ENCODE measurements at places on chromosomes 6 and 20.

- DNase-seq, result no peak
Observed at GRCh38 chr6:72931325-72931887, 293.9 kb downstream of the KHDC1L start.

DNA sequence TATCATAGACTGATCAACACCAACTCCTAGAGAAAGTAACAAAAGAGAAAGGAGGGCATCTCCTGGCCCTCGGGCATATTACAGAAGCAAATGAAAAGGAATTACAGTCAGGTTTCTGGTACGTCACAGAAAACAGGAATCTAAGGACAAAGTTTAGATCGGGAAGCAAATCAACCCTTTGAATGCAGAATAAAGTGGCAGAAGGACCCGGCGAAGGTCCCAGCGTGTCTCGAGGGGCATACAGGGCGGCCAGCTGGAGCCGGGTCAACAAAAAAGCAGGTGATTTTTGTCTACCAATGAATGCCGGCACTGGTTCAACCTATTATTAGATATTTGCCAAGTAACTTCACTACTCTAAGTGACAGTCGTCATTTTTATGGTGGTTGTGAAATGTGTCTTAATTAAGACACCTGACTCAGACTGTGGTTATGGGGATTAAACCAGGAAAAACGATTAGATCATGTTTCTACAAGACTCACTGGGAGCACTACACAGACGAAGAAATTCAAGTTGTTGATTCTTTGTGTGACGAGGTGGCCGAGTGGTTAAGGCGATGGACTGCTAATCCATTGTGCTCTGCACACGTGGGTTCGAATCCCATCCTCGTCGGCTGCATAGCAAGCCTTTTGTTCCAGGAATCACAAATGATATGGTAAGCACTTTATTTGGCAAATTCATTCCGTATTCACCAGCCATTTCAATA, 12.4 kb upstream of the ZSCAN9 start:
- DNase-seq, result no peak

- DNase-seq, result no peak
Observed at GRCh38 chr6:30903236-30903635, 4.8 kb upstream of the GTF2H4 start.

DNA sequence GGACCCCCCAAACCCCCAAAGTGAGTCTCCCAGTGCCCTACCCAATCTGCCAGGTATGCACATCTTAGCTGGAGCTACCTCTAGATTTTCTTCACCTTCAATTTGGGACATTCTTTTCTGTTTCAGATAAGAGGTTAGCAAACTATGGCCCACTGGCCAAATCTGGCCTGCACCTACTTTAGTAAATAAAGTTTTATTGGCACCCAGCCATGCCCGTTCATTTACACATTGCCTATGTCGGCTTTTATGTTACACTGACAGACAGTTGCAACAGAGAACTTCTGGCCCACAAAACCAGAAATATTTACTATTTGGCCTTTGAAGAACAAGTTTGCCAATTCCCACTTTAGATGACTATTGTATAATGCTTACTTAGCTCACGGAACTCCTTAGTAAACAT, 55.9 kb upstream of the STX16 start:
- no peak for DNase-seq

DNA sequence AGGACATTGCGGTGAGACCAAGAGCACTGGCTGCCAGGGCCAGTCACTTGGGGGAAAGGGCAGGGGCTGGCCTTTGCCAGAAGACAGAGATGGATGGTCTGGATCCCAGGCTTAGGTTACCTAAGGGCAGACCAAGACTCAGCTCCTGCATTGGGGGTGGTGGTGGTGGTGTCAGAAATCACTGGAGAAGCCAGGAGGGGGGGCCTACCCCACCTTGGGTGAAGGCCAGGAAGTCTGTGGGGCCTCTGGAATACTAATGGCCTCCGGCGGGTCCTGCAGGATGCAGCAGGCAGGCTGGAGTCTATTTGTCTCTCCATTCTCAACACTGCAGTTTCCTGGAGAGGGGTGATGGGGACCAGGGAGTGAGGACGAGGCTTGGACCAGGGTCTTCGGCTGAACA, 32.8 kb downstream of the CD40 start:
- no peak for DNase-seq

- no peak for DNase-seq
Observed at GRCh38 chr20:63398744-63399514, 37.8 kb upstream of the CHRNA4 start.

DNA sequence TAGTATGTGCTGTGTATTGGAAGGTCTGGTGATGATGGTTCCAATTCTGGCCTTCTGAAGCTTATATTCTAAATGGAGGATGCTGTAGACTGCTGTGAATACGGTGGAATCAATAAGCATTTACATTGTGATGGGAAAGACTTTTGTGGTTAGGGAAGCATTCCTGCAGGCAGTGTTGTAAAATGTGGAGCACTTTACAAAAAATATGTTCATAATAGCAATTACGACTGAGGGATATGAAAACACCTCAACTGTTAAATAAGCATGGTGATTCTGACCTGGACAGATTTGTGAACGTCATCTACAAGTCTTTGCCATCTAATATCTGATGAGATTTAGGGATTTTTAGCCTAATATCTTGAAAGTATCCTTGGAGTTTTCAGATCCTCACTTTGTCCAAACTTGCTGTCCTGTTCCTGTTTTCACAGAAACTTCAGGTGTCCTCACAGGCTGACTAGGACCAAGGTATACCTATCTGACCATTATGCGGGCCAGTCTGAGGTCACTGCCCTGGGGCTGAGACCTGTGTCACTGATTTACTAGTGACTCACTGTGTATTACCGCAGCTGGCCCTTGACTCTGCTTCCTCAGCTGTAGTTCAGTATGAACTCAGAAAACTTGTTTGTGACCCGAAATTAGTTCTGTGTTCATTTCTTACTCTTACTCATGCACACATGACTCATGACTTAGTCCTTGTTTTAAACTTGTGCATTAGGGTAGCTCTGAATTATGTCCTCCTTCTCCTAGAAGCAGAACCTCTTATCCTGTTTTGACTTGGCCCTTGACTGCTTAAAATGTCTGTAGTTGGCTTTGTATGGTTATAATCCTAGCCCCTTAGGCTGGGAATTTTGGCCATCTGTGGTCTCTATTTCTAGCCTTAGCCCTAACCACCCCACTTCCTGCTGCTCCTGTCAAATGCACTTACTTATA, 343.0 kb downstream of the CDKAL1 start:
- DNase-seq, result no peak

GRCh38 chr6:166281104-166281503, 27.1 kb downstream of the PRR18 start:
- no peak for DNase-seq

DNA sequence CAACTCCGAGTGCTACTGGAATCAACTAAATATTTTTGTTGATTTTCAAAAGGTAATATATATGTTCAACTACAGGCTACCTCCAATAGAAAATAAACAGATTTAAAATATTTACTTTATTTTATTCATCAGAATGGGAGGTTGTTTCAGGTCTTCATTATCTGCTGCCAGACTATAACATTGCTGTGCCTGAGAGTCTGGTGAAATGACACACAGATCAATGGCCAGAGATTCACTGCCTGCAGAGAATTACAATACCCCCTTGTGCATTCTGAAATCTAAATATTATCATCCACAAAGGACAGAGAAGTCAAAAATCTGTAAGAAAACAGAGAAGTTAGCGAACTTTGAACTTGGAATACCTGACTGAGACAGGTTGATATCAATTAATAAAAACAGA, 667.8 kb upstream of the GJE1 start:
- no peak for DNase-seq

DNA sequence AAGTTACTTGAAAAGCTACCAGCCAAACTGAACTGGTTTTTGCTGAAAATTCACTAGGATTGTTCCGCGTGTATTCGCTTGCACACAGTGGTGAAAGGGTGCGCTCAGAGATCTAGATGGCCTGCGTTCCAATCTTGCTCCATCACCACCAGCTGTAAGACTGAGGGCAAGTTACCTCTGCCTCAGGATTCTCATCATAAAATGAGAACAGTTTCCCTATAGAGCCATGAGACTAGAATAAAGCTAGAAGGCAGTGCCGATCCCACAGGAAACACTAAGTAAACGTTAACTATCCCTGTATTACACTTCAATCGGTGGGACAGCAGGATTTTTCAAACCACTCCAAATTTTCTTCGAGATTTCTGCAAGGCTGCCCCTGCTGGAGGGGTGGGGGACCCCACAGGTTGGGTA, 838 bp downstream of the AHCY start:
- no peak for DNase-seq

GRCh38 chr6:41723530-41724227, 11.7 kb downstream of the TFEB start:
- DNase-seq, result peak; percentile 85

- DNase-seq, result no peak
Observed at GRCh38 chr20:13325033-13325432, 104.0 kb downstream of the ISM1 start.

DNA sequence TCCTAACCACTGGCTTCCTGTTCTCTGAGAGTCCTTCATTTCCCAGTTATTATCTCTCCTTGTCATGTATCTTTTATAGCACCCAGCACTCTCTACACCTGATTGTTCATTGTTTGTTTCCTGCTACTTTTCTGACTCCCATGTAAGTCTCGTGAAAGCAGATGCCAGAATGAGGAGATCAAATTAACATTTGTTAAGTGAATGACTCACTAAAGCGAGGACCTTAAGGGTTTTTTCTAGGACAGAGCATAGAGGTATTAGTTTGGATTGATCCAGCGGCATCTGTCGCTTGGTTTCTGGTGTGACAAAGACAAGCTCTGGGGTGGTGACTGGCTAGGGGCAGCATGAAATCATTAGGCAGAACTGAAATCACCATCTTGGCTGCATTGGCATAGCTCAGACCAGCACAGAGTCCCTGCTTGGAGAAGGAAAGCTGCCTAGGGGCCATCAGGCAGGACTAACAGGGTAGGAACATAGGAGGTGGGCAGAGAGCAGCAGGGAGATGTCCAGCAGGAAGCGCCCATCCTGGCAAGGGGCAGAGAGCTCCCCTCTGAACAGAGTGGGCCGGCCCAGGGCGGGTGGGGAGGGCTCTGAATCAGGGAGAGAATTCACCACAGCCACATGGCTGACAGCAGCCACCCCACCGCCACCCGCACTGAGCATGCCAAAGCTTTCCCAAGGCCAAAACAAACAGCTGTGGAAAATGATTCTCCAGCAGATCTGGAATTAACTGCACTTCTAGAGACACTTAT, 97.1 kb upstream of the CEP85L start:
- no peak for DNase-seq

DNA sequence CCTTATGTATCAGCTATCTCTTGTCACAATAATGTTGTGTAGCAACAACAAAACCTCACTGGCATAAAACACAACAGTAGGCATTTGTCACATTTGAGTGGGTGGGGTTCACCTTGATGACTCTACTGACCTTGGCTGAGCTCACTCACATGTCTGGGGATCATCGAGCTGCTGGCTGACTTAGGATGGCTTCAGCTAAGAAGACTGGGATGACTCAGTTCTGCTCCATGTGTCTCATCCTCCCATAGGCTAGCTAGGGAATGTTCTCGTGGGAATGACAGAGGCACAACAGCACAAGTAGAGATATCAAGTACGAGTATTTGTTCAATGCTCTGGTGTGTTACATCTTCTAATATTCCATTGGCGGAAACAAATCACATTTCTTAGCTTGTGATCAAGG, 167.9 kb downstream of the PLCB1 start:
- no peak for DNase-seq

GRCh38 chr20:50085481-50086365, 27.2 kb downstream of the UBE2V1 start:
- DNase-seq, result no peak

DNA sequence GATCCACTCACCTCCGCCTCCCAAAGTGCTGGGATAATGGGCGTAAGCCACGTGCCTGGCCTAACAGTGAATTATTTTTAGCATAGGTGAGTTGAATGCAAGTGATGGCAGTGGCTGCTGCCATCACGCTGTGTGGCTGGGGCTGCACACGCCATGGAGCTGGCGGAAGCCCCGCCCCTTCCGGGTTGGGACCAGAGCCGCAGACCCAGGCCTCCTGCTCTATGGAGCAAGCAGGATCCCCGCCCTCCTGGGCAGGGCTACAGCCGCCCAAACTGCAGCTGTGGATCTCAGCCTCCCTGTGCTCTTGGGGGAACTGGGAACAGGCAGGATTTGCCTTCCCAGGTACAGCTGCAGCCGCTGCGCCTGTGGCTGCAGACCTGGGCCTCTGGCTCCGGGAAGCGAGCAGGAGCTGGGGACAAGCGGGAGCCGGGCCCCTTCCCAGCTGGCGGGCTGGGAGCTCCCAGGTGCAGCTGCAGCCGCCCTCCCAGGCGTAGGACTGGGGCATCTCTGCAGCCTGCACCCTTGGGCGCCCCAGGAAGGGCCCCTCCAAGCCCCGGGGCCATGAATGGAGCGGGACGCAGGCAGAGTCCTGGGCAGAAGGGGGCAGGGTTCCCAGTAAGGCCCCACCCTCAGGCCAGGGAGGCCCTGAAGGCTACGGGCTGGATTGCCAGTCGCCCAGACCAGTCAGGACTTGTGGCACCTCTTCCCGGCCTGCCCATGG, 30.9 kb upstream of the SLA2 start:
- DNase-seq, result no peak

DNA sequence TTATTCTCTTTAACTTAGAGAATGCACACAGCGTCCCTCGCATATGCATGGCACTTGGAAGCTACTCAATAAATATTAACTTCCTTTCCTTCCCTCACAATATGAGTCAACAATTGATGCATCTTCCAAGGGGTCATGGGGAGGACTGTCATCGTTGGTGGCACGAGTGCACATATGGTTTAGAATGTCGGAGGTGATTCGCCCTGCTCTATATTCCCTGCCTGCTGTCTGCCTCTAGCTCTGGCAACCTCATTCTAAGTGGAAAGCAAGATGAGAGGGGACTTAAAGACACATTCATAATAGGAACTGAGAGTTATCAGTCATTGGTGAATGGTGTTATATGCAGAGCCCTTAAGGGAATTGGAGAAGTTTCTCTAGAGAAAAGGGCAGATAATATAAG, 44.6 kb downstream of the MAK start:
- no peak for DNase-seq

DNA sequence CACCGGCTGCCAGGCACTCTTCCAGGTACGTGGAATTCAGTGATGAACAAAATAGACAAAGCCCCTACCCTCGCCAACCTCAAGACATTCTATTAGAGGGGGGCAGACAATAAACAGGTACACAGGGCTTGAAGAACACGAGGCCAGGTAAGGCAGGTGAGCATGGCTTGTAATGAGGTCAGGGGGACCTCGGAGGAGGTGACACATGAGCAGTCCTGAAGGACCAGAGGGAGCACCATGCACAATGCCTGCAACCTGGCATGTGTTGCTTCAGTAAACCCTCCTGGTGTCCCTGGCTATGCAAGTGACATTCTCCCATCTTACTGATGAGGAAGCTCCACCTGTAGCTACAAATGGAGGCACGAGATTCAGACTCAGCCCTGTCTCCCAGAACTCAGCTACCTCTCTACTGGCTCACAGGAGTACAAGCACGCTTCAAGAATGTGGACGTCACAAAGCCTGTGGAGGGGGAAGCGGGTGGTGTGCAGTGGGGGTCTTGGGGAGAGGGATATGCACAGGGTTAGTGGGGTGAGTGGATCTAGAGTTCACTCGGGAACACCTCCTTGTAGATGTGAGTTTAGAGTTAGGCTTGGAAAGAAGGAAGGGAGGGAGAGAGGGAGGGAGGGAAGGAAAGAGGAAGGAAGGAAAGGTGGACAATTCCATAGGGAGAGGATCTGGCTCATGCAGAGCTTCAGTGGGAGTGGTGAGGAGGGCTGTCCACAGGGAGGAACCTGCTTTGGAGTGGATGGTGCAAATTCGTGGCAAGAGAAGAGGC, 7.6 kb upstream of the MAPK13 start:
- DNase-seq, result no peak

GRCh38 chr6:14693301-14694192, 552.3 kb upstream of the JARID2 start:
- no peak for DNase-seq
